ENCODE measurements at places on chromosomes 7 and 10.

GRCh38 chr10:104268713-104269645 is at the start of gene GSTO2:
GSTO2 (plus strand) TSS chr10:104269184; CDS start chr10:104274916, 5,732 bp downstream.
- DNase-seq: peak; percentile 98

DNA sequence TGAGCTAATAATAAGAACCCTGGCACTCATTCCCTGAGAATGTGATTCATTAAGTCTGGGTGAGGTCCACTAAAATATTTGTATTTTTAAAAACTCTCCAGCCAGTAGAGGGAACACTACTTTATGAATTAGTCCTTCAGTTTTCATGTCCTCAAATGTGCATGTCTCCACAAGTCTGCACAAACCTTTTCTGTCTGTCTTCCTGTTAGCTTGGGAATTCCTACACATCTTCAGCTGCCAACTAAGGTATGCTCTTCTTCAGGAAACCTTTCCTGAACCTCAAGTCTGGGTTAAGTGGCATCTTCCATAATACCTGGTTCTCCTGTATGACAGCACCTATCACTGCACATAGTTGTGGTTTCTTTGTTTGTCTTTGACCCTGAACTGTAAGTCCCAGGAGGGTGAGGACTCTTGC is 119.6 kb upstream of the MKX start:
- DNase-seq: no peak

DNA sequence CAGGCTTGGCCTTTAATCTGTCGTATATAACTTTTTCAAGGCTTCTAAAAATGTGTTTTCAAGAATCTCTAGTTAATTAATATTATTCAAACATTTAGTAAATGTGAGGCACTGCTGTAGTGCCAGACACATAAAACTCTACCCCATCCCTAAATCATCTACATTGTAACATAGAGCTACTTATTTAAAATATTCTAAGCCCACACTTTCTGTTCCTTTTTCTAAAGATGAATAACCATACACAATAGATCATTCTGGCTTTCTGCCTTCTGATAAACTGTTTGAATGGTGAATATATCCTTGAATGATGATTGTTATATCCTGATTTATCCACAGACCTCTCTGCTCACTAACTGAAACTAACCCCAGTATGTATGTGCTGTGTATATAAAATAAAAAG is 41.4 kb downstream of the BRAF start:
- no peak for DNase-seq

GRCh38 chr10:84208023-84208422 is 13.7 kb downstream of the CDHR1 start:
- DNase-seq: no peak

DNA sequence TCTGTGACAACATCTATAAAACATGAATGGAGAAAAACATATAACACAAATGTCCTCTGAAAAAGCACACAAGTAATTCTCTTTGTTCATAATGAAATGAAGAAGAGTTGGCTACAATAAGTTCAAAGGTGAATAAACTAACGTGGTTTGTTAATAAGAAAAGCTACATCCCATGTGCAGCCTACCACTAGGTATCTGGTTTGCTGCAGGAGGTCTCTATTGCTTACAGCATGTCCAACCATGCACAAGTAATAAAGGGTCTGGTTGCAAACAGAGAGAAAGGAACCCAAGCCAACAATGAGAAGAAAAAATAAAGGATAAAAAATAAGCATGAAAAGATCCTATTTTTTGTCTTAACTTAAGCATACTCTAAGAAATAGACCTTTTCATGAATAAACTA is 139.2 kb downstream of the CHCHD3 start:
- DNase-seq: no peak

- DNase-seq: no peak
Observed at GRCh38 chr10:74363727-74364126, 212.7 kb downstream of the ADK start.

DNA sequence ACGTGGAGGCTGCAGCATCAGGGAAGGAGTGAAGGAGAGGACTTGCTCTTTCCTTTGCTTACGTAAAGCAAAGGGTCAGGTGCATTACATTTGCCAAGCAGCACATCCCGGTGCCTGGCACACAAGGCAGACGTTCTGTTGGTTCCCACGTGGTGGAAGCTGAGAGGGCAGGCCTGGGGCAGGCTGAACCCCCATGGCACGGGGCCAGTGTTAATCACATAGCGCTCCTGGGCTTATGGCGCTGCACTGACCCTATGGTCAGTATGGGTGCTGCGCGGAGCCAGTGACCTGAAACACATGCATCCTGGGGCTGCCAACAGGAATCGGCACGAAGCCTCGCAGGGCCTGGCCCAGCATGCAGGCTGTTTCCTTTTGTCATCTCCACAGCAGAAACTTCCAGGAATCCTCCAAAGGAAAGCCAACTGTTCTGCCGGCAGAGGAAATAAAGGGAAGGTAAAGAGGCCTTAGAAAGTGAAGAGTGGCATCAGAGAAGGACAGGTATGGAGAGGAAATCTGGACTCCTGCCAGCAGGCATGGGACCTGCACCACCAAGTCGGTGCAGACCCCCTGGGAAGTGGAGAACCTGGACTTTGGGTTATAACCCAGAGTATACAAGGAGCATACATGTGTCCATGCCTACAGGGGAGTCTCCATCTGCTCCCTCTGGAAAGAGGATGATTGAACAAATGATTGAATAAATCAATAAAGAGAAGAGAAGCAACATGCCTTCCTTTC is 560.2 kb downstream of the TCERG1L start:
- no peak for DNase-seq

- DNase-seq: no peak
Observed at GRCh38 chr10:120493411-120494312, 36.6 kb downstream of the PLPP4 start.

GRCh38 chr10:15262036-15262713 is 93.7 kb upstream of the NMT2 start:
- DNase-seq: no peak

- peak; percentile 46 for DNase-seq
Observed at GRCh38 chr10:11742009-11742778, at the start of gene ECHDC3. ECHDC3 (plus strand) TSS chr10:11742382; CDS start chr10:11742577, 195 bp downstream.

- no peak for DNase-seq
Observed at GRCh38 chr10:28111712-28112111, 112.8 kb upstream of the ODAD2 start.

DNA sequence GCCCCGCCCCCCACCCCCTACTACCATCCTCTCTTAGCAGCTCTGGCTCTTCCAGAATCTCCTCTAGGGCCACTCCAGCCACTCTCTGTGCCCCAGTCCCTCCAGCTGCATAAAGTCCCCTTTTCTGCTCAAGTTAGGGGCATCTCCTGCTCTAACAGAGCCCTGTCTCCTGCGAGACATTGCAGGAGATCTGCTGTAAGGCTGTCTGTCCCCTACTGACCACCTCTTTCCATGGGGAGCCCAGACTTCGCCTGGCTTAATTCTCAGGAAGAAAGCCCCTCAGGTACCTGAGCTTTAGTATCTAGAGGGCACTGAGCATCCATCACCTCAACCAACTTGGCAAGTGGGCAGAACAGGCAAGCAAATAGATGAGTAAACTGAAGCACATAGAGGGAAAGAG is 200.7 kb upstream of the ZMIZ1 start:
- DNase-seq: no peak

DNA sequence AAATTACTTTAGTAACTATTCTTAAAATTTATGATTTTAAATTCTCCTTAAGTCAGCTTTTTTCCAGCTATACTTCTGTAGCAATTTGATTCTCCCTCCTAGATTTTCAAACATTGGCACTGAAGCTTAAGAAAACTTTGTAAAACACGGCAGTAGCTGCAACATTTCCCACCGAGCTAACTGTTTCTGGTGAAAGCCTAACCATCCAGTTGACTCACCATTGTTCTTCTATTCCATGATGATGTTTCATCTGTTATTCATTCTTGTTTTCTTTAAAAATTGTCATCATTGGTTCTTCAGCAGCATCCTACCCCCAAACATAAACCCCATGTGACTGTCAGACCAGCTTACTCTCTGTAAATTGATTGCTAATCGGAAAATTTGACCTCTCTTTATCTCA is 312.3 kb downstream of the DGKB start:
- DNase-seq: no peak

- no peak for DNase-seq
Observed at GRCh38 chr7:2714636-2715035, 26.6 kb downstream of the AMZ1 start.

- no peak for DNase-seq
Observed at GRCh38 chr10:28331841-28332240, 29.0 kb upstream of the MPP7 start.

- no peak for DNase-seq
Observed at GRCh38 chr10:129949891-129950291, 14.2 kb downstream of the EBF3 start.
